Nephron progenitor cell (in vitro differentiated cells): ENCODE measurements at places on chromosomes 1 and 21.

- no peak for DNase-seq
Observed at GRCh38 chr1:117112047-117112717, 9.4 kb downstream of the TRIM45 start.

DNA sequence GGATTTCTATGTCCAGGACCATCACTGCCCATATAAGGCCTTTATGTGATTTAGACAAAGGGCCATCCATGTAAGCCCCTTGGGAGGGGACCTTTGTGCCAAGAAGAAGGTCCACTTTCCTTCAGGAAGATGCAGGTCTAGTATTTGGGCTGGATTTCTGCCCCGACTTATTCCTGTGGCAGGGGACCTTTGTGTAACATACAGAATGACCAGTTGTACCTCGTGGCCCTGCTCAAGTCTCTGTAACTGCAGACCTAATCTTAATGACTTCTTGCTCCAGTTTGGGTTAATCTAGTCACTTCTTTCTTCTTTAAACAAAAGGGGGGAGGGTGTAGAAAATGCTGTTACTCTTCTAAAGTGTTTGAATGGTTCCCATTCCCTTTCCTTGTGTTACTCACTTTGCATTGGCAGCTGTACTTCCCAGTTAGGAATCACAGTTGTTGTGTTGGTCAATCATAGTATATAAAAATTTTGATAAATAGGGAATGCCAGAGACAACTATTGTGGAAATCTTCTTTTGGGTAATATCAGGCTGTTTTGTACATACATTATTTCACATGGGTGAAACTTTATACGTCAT, 54.2 kb downstream of the MIGA1 start:
- DNase-seq, result no peak

- no peak for DNase-seq
Observed at GRCh38 chr1:156929596-156930238, 9.3 kb downstream of the LRRC71 start.

DNA sequence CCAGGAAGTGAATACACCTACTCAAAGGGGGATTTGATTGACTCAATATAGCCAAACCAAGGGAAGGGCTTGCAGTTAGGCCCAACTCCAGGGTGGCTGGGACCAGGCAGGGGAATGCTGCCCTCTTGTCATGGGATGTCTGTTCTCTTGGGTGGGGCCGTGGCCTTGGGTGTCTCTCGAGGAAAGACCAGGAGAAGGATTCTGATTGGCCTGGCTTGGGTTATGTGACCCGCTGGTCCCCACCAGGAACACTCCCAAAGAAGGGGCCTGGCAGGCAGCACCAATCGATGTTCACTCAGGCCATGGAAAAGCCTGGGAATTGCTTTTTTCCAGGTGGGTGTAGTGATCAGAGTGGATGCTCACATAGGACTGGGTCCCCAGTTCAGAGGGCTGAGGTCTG, 10.1 kb upstream of the ZNF362 start:
- DNase-seq, result no peak

- no peak for DNase-seq
Observed at GRCh38 chr1:242083742-242084141, 84.8 kb upstream of the MAP1LC3C start.

DNA sequence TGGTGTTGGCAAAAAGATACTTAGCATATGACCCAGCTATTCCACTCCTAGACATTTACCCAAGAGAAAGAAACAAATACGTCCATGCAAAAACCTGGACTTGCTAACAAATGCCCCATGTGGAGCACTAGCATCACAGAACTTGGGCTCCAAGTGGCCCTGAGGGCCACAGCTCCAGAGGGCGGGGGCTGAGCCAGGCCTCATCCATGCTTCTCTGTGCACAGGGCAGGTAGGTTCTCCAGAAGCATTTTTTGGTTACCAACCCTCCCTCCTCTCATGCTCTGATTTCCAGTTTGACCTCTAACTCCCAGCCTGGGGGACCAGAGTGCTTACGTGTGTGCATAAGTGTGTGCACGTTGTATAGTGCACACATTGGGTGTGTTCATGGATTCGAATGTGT, 2.0 kb downstream of the KRTAP12-2 start:
- DNase-seq, result no peak
